ENCODE measurements at places on chromosomes 1 and 21.

GRCh38 chr1:94643819-94644218 is 102.3 kb upstream of the F3 start:
- DNase-seq, result no peak

GRCh38 chr21:31647650-31648049 is 11.8 kb upstream of the SOD1 start:
- no peak for DNase-seq

DNA sequence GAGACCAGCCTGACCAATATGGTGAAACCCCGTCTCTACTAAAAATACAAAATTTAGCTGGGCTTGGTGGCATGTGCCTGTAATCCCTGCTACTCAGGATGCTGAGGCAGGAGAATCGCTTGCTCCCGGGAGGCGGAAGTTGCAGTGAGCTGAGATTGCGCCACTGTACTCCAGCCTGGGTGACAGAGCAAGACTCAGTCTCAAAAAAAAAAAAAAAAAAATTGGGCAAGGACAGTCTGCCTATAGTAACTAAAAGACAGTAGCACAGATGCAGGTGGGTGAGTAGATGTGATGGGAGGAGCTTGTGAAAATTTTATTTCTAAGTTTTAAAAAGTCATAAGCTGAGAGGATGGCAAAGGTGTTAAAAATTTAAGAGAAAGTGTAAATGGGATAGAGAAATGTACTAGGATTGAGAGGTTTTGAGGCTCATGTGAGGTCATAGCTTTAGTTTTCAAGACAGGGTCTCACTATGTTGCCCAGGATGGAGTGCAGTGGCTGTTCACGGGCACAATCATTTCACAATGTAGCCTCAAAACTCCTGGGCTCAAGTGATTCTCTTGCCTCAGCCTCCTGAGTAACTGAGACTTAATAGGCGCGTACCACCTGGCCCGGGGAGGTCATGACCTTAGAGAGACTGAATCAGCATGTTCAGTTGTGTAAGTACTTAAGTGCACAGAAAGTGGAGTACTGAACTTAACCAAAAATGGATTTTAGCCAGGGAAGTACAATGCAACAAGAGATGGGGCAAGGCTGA is 33.7 kb downstream of the PTP4A2 start:
- DNase-seq, result no peak

DNA sequence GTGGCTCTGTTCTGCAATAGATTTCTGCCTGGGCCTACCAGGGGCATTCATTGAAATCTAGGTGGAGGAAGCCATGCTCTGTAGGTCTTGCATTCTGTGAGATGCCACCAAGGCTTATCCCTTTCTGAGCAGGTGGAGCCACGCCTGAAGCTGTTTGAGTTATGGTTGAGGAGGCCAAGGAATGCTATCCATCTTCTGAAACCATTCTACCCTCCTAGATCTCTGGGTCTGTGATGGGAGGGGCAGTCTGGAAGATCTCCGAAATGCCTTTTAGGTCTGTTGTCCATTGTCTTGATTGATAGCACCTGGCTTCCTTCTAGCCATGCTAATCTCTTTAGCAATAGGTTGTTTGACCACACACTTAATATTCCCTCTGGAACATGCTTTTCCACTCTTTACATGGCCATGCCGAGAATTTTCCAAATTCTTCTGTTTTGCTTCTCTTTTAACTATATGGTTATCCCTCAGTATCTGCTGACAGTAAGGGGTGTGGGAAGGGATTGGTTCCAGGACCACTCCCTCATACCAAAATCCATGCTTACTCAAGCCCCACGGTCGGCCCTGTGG is 45.2 kb downstream of the AK4 start:
- no peak for DNase-seq

DNA sequence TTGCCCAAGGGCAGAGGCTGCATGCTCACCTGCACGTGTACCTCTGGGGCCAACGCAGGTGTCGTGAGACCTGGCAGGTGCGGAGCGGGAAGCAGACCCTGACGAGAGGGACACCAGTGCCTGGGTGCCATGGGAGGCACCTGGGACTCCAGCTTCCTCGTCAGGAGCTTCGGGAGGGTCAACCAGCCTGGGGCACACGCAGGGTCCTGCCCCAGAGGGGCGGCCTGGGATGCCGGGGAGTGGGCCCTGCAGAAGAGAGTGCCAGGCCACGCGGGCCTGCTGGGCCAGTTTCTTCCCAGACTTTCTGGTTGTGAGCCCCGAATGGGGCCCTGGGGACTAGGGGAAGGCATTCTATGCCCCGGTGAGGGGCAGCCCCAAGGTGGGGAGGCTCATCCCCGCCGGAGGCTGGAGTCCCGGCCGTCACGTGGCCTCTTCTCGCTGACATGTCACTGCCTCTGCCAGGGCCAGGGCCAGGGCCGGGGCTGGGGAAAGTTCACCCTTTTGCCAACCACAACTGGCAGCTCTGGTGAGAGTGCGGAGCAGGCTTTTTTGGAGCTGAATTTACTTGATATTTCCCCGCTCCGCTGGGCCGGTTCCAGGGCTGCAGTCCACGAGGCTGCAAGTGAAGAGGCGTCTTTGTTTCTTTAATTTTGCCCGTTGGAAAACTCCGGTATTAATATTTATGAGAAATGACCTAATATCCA is 38.5 kb upstream of the ACTRT2 start:
- no peak for DNase-seq

GRCh38 chr21:40056031-40056430 is 188.8 kb downstream of the PCP4 start:
- no peak for DNase-seq

DNA sequence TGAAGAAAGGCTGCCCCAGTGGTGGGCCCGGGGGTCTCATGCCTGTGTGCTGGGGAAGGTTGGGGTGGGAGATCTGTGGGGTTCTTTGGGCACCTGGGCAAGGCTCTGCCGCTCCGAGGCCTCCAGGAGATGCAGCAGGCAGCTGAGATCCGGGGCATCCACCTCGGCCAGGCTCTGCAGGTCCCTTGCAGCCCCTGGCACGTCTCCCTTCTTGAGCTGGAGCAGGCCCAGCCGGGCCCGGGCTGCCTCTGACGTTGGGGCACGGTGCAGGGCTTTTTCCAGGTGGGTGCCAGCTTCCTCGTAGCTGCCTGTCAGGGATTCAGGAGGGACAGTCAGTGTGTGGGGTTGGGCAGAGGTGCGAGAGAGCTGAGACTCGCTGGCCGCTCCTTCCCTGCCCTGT is 11.4 kb upstream of the MMEL1 start:
- no peak for DNase-seq

GRCh38 chr1:100539836-100540536 is 2.0 kb downstream of the GPR88 start:
- no peak for DNase-seq

- no peak for DNase-seq
These were observed 70.6 kb upstream of the CHRM3 start for GRCh38 chr1:239315631-239316217.

DNA sequence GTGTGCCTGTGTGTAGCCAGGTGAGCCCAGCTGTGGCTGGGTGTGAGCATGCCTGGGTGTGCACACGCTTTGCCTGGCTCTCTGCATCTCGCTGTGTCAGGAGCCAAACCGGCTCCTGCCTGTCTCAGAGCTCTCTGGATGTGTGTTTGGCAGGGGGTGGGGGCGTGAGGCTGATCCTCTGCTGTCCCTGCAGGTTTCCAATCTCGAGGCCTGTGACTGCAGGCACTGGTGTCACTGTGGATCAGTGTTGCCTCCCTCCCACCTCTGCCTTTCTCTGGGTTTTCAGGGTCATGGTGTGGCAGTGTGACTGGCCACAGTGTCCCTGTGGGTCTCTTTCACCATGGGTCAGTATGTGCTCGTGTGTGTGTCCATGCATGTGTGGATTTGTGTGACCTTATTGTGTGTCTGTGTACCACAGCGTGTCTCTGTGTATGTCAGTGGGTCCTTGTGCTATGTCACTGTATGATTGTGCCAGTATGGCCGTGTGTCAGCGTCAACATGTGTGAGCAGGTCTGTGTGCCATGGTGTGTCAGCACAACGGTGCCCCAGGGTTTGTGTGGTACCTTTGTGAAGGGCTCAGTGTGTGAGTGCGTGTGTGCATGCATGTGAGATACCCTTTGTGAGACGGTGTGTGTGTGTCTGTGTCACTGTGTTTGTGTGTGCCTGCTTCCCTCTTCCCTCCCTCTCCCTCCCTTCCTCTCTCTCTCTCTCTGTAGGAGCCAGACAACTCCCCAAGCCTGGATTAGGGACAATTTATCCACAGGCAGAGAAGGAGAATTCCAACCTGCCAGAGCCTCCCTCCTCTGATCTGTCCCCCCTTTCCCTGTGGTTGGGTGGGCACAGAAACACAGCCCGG is 43.4 kb downstream of the AHDC1 start:
- DNase-seq, result no peak

DNA sequence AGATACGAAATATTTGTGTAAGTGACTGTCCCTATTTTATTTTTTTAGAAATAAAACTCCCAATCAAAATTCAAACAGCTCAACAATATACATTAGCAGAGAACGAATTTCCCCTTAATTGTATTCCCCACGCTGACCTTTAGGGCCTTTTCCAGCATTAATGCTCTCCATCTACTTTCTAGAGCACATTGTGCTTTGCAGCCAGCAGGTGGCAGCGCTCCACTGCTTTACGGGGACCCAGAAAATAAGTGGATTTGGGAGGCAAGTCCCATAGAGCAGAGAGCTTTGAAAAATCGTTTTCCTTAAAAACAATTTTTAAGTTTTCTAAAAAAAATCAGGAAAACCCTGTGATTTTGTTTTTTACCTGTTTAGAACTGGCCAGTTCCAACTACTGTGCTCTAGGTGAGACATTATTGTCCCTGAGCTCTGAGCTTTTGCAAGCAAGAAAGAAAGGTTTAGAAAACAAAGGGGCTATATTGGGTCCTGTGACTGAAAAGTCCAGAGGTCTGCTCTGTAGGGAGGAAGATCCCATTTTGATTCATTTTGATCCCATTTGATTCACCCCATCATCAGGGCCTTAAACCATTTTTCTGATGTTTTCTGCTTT is 144.4 kb upstream of the ZNF644 start:
- DNase-seq, result peak; percentile 9

DNA sequence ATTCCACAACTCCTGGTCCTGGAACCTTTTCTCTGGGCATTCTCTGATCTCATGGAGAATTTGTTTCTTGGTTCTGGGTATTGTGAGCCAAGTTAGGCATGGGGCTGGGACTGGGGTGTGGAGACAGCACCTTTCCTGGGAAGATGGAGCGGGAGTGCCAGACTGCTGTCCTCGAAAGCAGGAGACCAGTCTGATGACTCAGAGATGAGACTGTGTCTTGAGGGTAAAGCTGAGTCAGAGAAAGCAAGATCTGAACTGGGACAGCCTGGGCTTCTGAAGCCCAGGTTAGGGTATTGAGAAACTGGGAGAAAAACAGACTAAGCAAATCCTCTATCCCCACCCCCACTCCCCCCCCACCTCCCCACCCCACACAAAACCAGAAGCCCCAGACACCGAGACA is 2.2 kb upstream of the KANK4 start:
- no peak for DNase-seq

DNA sequence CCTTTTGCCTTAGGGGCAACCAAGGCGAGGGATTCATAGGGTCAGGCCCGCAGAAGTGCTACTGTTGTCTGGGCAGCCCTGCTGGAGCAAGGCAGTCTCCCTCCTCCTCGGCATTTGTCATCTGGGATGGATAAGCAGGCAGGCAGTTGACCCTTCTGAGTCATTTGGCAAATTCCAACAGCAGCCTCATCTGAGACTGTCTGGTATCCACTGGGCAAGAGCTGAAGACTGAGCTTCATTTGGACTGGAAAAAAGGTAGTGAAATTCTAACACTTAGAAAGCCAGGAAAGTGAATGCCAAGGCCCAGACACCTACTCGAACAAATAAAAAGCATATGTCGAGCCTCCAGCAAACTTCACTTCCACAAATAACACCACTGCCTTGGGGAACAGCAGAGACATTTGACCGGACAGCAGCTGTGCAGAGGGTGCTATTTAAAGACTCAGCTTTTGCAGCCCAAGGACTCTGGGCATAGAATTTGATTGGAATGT is 4.0 kb upstream of the ZBTB40 start:
- DNase-seq, result no peak

DNA sequence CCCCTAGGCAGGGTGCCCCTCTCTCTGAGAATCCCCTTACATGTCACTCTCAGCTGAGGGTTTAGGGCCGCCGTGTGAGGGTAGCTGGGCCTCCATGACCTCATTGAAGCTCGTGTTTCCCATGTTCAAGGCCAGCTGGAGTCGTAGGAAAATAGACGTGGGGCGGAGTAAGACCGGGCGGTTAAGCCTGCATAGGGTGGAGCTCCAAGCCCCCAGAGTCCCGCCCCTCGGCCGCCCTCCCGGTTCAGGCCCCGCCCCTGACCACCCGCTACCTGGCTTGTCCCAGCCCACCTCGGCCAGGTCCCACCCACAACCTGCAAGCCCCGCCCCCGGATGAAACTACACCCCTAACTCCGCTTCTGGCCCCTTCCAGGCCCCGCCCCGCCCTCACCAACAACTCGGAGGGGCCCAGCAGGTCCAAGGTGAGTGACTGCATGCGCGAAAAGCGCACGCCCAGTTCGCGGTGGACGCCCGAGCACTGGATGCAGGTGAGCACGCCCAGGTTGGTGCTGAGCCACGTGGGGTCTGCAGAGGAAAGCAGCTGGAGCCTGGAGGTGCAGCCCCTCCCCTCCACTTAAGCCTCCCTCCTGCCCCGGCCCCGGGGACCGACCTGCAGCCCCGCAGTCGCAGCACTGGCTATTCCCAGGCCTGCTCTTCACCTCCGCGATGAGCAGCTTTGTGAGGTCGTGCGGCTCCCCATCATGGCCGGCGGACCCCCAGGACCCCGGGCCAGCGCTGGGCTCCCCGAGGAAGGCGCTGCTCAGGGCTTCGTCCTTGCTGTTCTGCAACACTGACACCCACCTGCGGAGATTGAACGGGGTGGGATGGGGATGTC is 12.2 kb upstream of the TCEA3 start:
- DNase-seq, result peak; percentile 19

GRCh38 chr1:65224681-65225091 is 76.7 kb downstream of the AK4 start:
- no peak for DNase-seq

- DNase-seq, result no peak
These were observed 20.8 kb downstream of the TNNT2 start for GRCh38 chr1:201356701-201357100.

DNA sequence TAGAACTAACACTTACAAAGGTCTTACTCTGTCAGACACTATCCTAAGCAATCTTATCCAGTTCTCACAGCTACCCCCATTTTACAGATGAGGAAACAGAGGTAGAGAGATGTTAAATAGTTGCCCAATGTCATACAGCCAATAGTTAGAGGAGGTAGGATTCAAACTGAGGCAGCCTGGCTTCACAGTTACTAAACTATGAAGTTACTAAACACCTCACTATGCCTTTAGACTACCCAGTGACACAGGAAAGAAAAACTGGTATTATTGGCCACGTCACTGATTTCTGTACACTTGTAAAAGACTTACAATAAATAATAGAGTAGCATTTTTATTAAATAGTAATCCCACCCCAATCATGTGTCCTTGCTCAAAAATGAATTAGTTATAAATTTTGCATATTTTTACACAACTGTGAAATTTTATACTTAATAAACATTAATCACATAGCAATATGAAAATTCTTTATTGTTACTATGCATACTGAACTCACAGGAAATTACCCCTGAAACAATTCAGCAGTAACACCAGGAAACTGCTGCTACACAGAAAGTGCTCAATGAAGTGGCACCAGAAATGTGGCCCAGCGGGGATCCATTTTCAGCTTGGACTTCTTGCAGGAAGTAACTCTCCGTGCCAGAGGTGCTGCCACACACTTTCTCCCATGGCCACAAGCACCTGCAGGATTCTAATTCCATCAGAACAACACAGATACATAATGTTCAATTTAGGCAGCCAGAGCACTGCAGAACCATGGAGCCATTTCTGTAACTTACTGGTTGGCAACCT is 69.4 kb downstream of the VAV3 start:
- no peak for DNase-seq

Measured in activated T-cell treated with anti-CD3 and anti-CD28 coated beads for 1 hour (primary cell).